ENCODE measurements at places on chromosomes 12 and 14.

- DNase-seq, result no peak
Observed at GRCh38 chr14:68131907-68132306, 312.3 kb downstream of the RAD51B start.

GRCh38 chr14:67186172-67186768 is 3.0 kb upstream of the GARIN2 start:
- no peak for DNase-seq

GRCh38 chr14:77231721-77232120 is 39.3 kb downstream of the NGB start:
- no peak for DNase-seq

- DNase-seq, result no peak
Observed at GRCh38 chr12:25997201-25997963, 38.9 kb downstream of the RASSF8 start.

GRCh38 chr12:46933947-46934346 is 108.2 kb upstream of the SLC38A4 start:
- no peak for DNase-seq

- no peak for DNase-seq
Observed at GRCh38 chr14:100882026-100882967, 21.2 kb downstream of the RTL1 start.

DNA sequence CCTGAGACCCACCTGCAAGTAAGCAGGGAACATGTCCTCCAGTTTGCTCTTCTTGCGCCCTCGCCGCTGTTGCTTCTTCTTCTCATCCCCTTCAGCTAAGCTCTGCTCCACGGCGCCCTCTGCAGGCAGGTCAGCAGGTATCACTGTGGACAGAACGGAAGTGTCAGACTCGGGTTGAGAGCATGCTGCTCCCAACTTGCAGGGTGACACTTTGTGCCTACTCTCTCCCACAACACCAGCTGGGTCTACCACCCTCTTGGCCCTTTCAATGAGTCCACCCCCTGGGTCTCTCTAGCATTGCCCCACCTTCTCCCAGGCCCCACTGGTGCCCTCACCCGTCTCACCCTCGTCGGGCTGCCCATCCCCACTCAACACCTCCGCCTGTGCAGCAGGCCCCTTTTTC is 16.7 kb downstream of the KMT2D start:
- peak; percentile 83 for DNase-seq

DNA sequence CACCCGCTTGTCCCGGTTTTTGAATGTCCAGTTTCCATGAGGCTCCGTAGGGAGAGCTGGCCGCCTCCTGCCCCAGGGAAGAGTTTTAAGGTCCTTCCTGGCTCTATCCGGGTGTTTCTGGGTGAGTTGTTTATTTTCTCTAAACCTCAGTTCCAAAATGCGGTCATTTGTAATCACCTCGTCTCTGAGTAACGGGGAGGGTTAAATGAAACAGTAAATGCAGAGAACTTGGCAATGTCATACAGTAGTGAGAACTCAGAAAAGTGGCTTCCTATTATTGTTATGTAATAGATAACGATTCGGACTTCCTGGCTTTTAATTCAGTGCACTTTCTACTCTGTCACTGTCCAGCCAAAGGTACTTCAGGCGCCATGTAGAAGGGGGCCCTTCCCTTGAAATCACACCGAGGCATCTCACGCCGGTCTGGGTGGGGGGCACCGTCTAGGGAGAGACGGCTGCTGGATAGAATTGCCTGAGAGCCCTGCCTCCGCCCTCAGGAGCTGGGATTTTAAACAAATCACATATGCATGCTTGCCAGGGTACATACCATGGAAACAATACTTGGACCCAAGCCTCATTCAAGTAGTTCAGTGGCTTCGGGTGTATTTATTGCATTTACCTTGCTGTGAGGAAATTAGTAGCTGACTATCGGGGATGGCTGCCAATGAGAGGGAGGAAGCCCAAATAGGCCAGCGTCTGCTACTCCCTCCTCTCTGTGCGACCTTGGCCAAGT is 26.4 kb downstream of the NOS1 start:
- no peak for DNase-seq

DNA sequence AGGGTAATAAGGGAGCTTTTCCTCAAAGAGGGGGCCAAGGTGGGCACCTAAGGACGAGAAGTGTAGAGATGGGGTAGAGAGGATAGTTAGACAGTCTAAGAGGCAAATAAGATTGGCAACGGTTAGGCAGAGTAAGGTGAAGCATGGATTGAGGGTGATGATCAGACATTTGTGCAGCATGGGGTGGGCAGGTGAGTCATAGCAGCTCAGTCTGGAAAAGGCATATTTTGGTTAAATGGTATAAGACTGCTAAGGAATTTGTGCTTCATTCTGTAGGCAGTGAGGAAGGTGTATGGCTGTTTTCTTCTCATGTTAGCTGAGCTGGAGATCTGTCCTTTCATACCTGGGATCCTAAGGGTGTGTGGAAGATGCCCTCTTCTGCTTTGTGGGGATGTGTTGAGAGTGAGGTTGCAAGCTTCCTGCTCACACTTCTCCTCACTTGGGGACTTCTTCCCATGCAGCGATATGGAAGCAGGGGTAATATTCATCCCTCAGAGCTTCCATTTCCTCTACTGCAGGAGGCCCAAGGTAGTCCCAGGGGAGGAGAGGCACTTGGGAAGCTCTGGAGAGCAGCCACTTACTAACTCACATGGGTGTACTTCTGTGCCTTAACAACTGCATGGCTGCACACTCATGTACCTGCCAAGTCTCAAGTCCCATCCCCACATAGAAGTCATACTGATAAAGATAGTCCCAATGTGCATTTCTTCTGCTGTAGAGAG is 28.9 kb downstream of the GSG1 start:
- no peak for DNase-seq

DNA sequence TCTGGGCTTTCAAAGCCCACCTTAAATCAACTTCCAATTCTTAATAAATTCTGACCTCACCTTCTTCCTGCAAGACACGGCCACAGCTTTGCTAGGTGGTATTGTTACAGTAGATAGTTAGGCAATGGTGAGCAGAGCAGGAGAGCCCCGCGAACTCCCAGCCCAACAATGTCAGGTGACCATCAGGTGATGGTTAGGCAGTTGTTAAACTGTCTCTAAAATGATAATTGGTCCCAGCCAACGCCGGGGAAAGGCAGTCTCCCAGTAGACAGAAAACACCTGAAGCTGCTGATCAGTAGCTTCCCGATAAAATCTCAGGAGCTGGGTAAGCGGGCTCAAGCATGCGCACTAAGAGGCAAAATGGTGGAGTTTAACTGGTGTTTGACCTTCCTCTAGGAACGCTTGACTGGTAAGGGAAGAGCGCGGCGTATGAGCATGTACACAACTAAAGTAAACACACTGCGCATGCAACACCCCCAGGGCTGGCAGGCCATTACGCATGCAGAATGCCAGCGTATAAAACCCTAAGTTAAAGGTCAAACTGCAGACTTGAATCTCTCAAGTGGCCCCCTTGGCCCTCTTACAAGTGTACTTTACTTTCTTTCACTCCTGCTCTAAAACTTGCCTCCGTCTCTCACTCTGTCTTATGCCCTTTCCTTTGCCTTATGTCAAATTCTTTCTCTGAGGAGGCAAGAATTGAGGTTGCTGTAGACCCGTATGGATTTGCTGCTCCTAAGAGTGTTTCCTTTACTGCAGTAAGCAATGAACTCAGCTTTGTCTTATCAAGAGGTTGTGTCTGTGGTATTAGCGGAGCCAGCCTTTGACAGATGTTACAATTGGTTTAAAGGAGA is 113.5 kb downstream of the C12orf75 start:
- DNase-seq, result no peak

GRCh38 chr12:97267166-97267565 is 195.4 kb upstream of the RMST start:
- DNase-seq, result no peak

GRCh38 chr14:36944307-36945010 is 227.9 kb downstream of the SLC25A21 start:
- DNase-seq, result no peak

DNA sequence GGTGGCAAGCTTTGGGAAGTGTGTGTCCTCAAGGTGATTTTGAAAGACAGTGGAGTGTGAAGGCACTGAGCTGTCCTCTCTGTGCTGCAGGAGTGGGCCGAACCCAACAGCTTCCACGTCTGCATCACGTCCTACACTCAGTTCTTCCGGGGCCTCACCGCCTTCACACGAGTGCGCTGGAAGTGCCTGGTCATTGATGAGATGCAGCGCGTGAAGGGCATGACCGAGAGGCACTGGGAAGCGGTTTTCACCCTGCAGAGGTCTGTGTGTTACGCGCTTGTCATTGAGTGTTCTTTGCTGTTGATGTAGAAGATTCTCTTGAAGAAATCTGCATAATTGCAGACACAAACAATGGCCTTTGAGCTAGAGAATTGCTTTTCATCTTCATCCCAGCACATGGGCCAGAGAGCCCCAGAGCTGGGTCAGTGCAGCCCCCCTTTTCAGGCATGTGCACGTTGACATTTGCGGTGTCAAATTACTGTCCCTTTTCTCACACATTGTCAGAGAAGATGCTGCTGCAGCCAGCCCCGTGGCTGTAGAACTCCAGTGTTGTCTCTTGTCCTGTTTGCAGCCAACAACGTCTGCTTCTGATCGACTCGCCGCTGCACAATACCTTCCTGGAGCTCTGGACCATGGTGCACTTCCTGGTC is 63.3 kb downstream of the EP400 start:
- no peak for DNase-seq

GRCh38 chr12:87995581-87996178 is 33.5 kb downstream of the C12orf50 start:
- DNase-seq, result peak; percentile 24

- peak; percentile 10 for DNase-seq
Observed at GRCh38 chr14:72049462-72049861, 117.2 kb downstream of the RGS6 start.

DNA sequence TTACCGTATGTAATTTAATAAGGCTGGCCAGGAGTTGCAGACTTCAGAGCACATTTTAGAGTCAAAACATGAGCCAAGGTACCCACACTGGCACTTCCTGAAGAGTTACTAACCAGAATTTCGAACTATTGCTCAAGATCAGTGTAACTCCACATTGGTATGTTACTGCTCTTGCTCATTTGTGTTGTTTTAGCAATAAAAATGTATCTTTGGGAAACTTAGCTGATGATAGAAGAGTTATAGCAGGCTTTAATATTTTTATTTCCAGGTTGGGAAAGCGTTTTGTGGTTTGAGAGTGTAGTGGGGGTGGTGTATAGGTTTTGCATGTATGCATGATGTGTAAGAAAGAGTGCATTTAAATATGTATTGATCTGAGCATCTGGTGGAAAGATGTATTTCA is 96.6 kb downstream of the SCN8A start:
- no peak for DNase-seq

- no peak for DNase-seq
Observed at GRCh38 chr14:55654243-55654642, 74.2 kb downstream of the KTN1 start.

GRCh38 chr12:79127271-79127751 is 262.7 kb downstream of the SYT1 start:
- no peak for DNase-seq

All from stimulated activated CD4-positive, alpha-beta T cell treated with anti-CD3 and anti-CD28 coated beads, Interleukin-4, amount 100 ng/mL, for 1 hour (primary cell).